HT1080 (cell line): ENCODE measurements at places on chromosomes 13 and 19.

GRCh38 chr13:59178344-59178743, 985.4 kb downstream of the DIAPH3 start:
- peak; percentile 27 for DNase-seq

DNA sequence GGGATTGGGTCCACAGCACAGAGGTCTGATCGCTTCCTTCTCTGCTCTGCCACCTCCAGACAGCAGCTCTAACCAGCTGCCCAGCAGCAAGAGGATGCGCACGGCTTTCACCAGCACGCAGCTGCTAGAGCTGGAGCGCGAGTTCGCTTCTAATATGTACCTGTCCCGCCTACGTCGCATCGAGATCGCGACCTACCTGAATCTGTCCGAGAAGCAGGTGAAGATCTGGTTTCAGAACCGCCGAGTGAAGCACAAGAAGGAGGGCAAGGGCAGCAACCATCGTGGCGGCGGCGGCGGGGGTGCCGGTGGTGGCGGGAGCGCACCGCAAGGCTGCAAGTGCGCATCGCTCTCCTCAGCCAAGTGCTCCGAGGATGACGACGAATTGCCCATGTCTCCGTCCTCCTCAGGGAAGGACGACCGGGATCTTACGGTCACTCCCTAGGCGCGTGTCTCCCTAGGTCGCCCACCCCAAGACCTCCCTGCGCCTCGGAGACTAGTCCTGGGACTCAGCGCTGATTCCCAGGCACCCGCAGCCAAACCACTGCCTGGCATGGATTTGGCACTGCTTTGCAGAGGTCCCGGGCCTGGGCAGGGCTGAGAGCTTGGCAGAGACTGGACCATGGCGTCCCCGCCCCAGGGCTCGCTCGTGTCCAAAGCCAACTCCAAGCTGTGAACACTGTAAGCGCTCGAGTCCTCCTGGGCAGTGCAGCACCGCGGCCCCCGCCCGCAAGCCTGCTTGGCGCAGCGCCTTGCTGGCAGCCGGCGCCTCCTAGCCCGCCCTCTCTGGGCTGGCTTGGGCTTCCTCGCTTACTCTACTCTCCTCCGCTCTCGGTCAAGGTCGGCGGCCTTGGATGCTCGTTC, 1.5 kb downstream of the GSX1 start:
- DNase-seq, result no peak

DNA sequence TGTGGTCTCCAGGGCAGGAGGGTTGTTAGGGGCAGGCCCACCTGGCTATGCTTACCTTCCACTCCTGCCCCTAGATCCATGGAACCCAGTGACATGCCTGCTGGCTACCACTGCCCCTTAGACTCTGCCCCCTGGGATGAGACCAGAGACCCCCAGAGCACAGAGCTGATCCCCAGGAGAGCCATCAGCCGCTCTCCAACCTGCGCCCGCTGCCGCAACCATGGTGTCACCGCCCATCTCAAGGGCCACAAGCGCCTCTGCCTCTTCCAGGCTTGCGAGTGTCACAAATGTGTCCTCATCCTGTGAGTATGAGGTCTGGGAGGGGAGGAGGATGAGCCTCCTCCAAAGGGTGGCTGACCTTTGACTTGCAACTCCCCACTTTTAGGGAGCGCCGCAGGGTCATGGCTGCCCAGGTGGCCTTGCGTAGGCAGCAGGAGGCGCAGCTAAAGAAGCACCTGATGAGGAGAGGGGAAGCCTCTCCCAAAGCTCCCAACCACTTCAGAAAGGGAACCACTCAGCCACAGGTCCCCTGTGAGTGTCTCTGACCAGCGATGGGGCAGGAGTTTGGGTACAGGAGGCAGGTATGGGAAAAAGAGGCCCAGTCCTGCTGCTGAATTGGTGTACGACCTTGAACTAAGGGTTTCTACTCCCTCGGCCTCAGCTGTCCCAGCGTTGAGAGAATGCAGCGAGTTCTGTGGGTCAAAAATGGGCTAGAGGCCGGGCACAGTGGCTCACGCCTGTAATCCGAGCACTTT, 2.7 kb downstream of the DMRTC2 start:
- no peak for DNase-seq

DNA sequence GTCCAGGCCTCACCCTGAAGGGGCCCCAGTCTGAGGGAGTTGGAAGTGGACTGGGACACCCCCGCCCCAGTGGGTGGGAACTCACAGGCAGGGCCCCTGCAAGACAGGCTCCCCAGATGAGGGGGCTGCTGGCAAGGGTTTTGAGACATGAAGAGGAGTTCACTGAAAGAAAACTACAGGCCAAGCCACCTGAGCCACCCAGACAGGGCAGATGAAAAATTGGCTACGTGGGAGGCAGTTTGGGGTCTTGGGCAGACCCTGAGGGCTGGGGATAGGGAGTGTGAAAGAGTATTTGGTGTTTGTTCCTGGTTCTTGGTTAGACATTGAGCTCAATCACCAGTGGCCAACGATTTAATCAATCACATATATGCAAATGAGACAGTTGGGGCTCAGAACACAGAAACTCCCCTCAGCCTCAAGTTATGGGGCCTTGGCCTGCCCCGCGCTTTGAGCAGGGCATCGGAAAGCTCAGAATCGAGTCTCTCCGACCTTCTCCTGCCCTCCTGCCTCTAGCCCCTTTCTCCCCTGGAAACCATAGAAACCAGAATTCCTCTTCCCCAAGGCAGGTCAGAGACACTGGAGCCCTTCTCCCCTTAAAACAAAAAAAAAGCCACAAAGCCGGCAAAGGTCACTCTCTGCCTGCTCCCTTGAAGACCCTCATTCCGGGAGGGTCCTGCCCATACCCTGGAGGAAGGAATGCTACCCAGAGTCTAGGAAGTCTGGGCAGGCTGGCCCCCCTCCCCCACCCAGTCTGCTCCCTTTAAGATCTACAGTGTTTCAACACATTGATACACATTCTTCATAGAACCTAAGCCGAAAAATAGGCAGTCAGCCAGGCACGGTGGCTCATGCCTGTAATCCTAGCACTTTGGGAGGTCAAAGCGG, 1.3 kb upstream of the ISYNA1 start:
- DNase-seq, result no peak

DNA sequence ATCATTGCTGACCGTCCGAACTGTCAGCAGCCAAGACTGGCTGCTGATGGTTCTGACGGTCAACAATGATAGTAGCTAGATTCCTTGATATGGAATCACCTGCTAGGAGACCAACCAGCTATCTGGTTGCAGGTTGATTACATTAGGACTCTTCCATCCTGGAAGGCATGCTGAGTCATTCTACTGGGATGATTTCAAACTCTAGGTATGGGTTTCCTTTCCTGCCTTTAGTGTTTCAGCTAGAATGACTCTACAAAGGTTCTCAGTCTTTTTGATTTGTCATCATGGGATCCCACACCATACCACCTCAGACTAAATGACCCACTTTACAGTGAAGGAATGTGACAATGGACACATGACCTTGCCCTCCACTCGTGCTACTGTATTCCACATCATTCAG, 138.1 kb upstream of the KL start:
- DNase-seq, result peak; percentile 86

- DNase-seq, result no peak
These were observed 7.8 kb upstream of the CEACAM5 start for GRCh38 chr19:41700381-41701195.

GRCh38 chr13:97327086-97327485, 105.0 kb downstream of the MBNL2 start:
- DNase-seq, result no peak

GRCh38 chr13:71290963-71291841, 575.8 kb downstream of the DACH1 start:
- DNase-seq, result peak; percentile 75

- DNase-seq, result no peak
These were observed 1.3 kb upstream of the GALP start for GRCh38 chr19:56174550-56174949.

- DNase-seq, result no peak
These were observed 45.6 kb downstream of the TINCR start for GRCh38 chr19:5522106-5522505.

GRCh38 chr13:30045916-30046704, 195.7 kb upstream of the UBL3 start:
- peak; percentile 50 for DNase-seq

DNA sequence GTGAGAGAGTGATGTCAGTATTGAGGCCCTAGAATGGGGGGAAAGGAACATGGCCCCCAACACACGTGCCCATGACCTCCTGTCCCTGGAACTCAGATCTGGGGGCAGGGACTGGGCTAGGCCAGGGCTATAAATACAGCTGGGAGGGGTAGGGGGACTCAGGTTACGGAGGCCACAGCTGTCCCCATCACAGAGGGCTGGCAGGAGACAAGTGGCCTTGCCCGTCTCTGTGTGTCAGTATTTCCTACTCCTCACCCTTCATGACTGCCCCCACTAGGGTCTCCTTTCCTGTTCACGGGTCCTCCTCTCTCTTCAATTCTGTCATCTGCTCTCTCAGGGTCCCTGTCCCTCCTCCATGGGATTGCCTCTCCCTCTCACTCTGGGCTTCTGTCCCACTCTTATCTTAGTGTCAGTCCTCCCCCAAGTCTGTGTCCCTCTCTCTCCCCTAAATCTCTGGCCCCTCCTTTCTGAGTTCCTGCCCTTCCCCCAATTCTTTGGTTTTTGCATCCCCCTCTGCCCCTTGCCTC, 687 bp upstream of the HRC start:
- DNase-seq, result no peak

GRCh38 chr19:7953060-7953459, 9.6 kb upstream of the TIMM44 start:
- peak; percentile 30 for DNase-seq

DNA sequence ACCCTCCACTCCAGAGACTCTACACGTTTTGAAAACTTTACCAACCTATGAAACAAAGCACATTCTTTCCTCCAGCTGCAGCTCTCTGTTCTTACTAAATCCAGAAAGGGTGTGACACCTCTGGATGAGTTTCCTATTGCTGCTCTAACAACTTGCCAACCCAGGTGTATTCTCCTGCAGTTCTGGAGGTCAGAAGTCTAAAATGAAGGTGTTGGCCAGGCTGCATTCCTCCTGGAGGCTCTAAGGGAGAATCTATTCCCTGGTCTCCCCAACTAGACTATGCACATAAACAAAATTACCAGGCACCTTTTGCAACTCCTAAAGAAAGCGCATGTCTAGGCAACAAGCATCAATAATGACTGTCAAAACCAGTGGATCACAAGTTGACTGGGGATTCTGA, 128.8 kb downstream of the NUFIP1 start:
- DNase-seq, result no peak

GRCh38 chr13:35693134-35693784, 216.8 kb upstream of the MAB21L1 start:
- DNase-seq, result no peak

DNA sequence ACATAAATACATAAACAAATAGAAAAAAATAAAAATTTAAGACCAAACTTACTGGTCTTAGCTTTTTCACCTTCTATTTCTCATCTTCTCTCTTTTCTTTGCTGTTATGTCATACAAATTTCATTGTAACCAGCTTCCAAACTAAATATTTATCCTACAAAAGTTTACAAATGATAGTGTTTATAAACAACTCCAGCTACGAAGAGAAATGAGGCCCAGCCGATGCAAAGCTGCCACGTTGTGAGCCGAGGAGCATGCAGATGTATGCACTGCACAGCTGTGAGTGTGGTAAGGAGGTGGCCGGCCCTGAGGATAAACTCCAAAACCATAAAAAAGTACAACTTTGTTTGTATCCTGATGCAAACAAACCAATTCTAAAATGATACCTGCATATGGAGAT, 642.4 kb upstream of the SGCG start:
- DNase-seq, result no peak

DNA sequence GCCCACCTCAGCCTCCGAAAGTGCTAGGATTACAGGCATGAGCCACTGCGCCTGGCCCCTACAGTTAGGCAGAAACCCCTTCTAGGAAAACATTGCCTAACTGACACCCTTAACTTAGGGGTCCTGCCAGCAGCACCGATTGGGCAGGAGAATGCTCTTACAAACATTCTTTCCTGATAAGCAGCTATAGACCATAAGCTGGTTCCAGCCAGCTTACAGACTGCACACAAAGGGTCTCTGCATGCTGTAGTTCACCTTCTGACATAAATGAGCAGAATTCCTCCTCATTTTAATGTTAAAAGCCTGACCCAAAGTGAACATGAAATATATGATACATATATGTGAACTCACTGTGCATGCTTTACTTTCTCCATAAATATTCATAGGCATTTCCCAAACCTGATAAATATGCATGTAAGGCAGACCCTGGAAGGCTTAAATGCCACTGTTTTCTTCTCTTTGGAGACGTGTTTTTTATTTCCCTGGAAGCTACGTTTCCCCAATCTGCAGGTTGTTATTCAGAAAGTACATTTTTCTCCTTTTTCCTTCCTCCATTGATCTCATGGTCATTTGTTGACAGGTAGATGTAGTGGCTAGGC, 48.5 kb upstream of the KL start:
- DNase-seq, result no peak

DNA sequence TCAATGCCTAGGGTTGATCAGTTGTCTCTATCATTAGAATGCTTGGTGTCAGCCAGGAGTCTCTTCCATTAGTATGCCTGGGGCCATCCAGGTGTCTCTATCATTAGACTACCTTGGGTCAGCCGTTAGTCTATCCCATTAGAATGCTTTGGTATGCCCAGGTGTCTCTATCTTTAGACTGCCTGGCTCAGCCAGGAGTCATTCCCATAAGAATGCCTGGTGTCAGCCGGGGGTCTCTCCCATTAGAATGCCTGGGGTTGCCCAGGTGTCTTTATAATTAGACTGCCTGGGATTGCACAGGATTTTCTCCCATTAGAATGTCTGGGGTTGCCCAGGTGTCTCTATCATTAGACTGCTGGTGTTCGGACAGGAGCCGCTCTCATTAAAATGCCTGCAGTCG, 1442.9 kb downstream of the UQCRFS1 start:
- no peak for DNase-seq

DNA sequence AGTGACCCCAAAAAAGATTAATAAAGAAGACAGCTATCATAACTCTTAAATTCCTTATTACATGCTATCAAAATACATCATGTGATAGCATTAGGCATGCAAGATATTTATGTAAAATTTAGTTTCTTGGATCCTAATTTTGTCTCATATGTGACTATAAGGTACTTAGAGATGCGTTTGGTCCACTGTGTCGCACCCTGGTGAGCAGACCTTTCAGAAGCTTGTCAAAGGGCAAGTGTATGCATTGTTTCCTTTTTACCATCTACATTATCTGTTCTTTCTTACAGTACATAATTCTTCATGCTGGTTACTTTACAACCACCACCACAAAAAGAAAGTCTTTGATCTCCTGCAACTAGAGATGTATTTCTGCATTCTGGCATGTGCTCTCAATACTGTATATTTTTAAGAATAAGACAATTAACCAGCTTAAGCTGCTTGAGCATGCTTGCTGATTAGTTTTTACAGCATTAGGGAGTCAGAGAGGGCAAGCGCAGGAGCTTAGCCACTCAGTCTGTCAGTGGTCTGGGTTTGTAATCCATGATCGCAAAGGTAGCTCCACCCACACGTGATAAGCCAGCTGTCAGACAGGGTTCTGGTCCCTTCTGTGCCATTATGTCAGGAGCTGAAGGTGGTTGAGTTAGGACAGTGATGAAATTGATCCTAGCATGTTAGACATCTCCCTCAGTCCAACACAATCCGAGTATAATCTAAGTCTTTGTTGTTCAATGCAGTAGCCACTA, 500.9 kb downstream of the MYO16 start:
- no peak for DNase-seq

- no peak for DNase-seq
These were observed 4.8 kb downstream of the MEGF8 start for GRCh38 chr19:42330241-42330711.

GRCh38 chr13:88526186-88526852, 855.1 kb downstream of the SLITRK5 start:
- peak; percentile 25 for DNase-seq

- DNase-seq, result peak; percentile 76
These were observed 2.2 kb upstream of the IL11 start for GRCh38 chr19:55372316-55373081.
